ENCODE measurements at places on chromosomes 7 and 10. TPM values are rescaled to one million over a fixed set of nuclear protein-coding genes. Genes with fewer than 3 reads are reported as not detected.

DNA sequence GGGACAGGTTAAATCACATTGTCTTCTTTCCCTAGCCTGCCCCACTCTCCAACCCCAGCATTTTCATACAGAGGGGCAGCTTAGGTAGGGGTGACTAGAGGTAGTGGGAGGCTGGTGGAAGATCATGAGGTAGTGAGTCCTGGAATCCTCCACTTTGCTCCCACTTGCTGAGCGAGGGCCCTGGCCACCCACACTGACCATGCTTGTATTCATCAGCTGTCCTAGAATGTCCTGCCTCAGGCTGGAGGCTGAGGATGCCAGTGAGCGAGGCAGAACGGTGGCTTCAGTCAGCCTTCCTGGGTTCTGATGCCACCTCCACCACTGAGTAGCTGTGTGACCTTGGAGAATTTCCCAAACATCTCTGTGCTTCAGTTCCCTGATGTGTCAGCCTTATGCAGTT is 34.6 kb upstream of the PFKFB3 start:
- DNase-seq: no peak

DNA sequence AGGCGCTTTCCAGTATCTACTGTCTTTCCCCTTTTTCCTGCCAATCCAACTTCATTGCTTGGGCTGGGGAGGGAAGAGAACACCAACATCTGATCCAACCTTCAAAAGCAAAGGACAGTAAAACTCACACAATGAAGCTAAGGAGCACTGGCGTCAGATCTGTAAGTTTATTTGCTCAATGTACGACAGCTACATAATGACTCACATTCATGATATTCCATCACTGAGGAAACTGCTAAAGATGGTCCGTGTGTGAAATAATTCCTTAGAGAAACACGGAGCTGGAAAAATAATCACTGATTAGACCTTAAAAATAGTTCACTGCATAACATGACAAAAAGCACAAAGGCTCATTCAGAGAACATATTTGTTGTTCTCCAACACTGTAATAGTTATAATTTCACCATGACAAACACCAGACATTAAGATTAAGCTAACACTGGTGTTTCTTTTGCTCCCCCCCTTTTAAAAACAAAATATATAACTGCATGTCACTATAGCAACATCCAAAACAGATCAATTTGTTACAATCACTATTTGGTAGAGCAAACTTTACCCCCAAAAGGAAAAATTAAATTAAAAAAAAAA is 24.3 kb downstream of the HSPB1 start:
- DNase-seq: no peak

GRCh38 chr7:70288781-70289456 is 690.6 kb downstream of the AUTS2 start:
- no peak for DNase-seq

DNA sequence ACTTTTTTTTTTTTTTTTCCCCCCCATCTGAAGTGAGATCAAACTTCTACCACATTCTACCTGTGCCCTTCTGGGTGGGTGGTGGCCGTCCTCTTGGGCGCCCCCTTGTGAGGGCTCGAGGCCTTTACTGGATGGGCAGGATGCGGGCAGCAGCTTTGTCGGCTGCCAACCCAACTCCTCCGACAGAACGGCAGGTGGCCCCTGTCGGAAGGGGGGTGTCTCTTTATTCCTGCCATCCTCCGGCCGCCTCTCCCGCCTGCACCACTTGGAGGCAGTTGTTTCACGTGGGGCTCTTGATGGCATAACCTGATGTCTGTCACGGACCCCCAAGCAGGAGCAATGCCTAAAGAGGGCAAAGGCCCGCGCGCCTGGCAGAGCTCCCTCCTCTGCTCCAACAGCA is 31.0 kb downstream of the AMZ1 start:
- DNase-seq: peak; percentile 21

DNA sequence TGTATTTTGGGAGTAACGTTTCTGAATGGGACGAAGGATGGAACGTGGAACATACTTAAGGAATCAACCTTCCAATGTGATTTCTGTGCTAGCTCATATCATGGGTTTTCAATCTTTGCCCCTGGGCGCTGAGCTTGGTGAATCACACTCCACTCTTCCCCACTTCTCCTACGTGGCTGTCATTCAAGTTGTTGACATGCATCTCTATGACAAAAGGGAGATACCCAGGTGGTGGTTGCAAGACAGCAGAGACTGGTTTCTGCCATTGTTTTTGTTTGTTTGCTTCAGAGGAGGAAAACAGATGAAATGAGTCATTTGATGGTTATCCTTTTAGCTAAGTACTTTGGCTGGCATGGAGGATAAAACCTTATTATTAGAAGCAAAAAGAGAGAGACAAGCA is 573.9 kb downstream of the GATA3 start:
- DNase-seq: no peak

DNA sequence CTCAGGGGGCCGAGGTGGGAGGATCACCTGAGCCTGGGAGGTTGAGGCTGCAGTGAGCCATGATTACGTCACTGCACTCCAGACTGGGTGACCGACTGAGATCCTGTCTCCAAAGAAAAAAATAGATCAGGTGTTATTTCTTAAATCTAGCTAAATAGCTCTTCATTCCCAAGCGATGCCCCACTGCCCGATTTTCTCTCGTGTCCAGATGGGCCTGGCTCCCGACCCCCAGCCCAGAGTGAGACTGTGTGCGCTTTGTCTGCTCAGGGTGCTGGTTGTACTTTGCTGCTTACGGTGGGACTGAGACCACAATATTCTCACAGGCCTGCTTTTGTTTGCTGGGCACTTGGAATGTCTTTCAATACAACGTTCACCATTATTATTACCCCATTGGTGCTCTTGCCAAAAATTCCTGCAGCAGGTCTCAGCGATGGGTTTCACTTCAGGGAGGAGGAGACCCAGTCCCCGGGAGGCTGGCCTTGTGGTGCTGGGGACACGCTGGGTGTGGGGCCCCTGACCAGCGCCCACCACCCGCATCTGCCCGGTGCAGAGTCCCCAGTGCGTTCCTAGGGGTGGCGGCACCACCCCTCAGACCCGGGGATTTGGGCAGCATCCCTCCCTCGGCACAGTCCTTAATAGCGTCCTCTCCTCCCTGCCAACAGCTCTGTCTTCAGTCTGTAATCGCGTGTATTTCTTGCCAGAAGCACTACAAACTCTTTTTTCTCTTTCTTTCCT is 20.4 kb upstream of the DPYSL4 start:
- no peak for DNase-seq

The ACTR3C gene
- 11.7 TPM for total RNA-seq

The KIAA1217 gene
- total RNA-seq: 99.5 TPM

GRCh38 chr7:1942243-1942940 is 272.3 kb downstream of the ELFN1 start:
- DNase-seq: no peak

The DNAH11 gene
- 9.9 TPM for total RNA-seq

GRCh38 chr10:22658745-22659410 is 55.5 kb downstream of the PIP4K2A start:
- no peak for DNase-seq

GRCh38 chr7:3453398-3453797 is 152.3 kb downstream of the SDK1 start:
- no peak for DNase-seq

The UTF1 gene
- not detected for total RNA-seq

DNA sequence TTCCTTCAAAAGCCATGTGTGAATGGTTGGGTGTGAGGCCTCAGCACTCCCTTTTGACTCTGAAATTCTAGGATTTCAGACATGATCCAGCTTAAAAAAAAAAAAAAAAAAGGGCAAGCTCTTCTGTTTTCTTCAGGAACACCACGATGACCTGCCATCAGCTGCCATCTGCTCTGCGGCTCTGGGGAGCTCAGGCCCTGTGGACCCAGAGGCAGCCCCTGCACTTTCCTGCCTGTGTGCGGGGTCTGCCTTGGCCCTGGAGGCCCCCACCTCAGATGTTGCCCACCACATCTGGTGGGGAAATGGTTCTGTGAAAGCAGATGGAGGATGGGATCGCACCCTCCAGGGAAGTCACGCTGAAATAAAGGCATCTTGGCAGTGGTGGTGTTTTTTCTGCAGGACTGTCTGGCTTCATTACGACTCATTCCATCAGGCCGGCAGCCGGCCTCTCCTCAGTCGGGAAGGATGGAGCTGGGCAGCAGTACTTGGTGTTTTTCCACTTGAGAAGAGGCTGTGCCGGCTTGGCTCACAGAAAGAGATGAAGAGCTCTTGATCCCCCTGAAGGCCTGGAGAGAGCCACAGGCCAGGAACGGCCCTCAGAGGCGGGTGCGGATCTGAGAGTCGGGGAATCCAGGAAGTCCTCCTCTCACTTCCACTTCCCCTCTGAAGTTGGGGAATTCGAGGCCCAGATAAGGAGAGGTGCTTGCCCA is 66.1 kb upstream of the AQP1 start:
- peak; percentile 94 for DNase-seq

The CACUL1 gene
- 23.0 TPM for total RNA-seq
